Thyroid gland (tissue), 4 donors: ENCODE measurements at places on chromosomes 12 and 14. TPM values are rescaled to one million over a fixed set of nuclear protein-coding genes. Genes with fewer than 3 reads are reported as not detected.

DNA sequence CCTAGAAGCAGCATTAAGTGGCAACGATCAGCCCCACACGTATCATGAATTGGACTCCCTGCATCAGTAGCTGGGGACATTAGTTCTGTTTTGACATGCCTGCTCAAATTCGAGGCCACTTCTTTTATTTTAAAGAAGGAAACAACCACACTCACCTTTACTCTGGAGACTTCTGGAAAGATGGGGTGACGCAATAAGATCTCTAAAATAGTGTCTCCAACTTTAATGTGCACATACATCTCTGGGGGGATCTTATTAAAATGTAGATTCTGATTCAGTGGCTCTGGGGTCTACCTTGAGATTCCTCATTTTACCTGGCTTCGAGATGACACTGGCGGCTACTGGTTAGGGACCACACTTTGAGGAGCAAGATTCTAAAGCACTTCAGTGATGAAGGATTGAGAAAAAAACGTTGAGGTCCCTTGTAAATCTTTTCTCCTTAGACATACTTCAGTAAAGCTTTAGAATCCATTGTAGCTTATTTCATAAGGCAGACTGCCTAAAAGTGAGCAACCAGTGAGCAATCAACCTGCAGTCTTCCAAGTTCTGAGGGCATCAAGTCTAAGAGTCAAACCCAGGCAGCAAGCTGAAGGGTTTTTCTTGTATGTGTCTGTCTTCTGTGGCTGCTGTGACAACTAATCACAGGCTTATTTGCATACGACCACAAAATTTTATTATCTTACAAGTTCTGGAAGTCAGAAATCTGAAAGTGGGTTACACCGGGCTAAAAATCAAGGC lies 718.6 kb upstream of the TBX3 start:
- no peak overlapping the region for H3K27ac ChIP-seq
- no peak for DNase-seq
- no peaks in the 10 kb centered on the region for H3K4me1 ChIP-seq
- no peaks in the 10 kb centered on the region for H3K36me3 ChIP-seq

DNA sequence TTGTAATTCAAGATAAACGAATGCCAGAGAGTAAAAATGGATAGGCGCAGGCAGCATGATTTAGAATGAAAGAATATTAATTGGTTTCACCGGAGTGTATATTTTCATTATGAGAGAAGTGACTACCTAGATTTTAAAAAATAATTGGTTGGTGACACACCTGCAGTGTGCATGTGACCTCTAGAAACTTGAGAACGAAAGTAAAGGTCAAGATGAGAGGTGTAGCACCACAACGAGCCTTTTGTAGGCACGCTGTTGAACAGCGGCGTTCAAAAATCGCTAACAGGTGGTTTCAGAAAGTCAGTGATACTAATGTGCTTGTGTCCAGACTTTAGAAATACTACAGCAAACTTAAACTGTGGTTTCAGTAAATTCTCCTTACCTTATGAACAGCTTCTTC lies 123.8 kb downstream of the NPAS3 start:
- no peaks in the 10 kb centered on the region for H3K27me3 ChIP-seq
- no peaks in the 10 kb centered on the region for H3K36me3 ChIP-seq
- DNase-seq: peak; percentile 20
- no peak overlapping the region for H3K27ac ChIP-seq
- H3K4me3 ChIP-seq: no peak overlapping the region

- H3K4me1 ChIP-seq: no peaks in the 10 kb centered on the region
- no peak overlapping the region for H3K4me3 ChIP-seq
These were observed 57.2 kb upstream of the AEBP2 start for GRCh38 chr12:19382111-19382526.

GRCh38 chr12:90794212-90794611 lies 160.8 kb downstream of the CCER1 start:
- H3K27ac ChIP-seq: no peak overlapping the region
- no peaks in the 10 kb centered on the region for H3K27me3 ChIP-seq
- H3K4me1 ChIP-seq: no peaks in the 10 kb centered on the region
- no peaks in the 10 kb centered on the region for H3K36me3 ChIP-seq
- no peak overlapping the region for H3K4me3 ChIP-seq
- no peak for DNase-seq

The MAP3K9 gene
- total RNA-seq: 9.8 TPM

- H3K4me3 ChIP-seq: no peak overlapping the region
- H3K27ac ChIP-seq: peak overlapping the region; percentile 32
- peaks cover 37% of the 10 kb centered on the region for H3K4me1 ChIP-seq
- peak; percentile 76 for DNase-seq
- no peaks in the 10 kb centered on the region for H3K36me3 ChIP-seq
These were observed 2.9 kb upstream of the TSFM start for GRCh38 chr12:57779736-57780135.

The CLEC4D gene
- not detected for total RNA-seq

- DNase-seq: peak; percentile 43
- H3K4me1 ChIP-seq: peaks cover 45% of the 10 kb centered on the region
- H3K4me3 ChIP-seq: no peak overlapping the region
- no peaks in the 10 kb centered on the region for H3K36me3 ChIP-seq
These were observed 1.5 kb downstream of the COL2A1 start for GRCh38 chr12:48002773-48003218.

The NGB gene
- total RNA-seq: not detected

The DTX1 gene
- 11.5 TPM for total RNA-seq

DNA sequence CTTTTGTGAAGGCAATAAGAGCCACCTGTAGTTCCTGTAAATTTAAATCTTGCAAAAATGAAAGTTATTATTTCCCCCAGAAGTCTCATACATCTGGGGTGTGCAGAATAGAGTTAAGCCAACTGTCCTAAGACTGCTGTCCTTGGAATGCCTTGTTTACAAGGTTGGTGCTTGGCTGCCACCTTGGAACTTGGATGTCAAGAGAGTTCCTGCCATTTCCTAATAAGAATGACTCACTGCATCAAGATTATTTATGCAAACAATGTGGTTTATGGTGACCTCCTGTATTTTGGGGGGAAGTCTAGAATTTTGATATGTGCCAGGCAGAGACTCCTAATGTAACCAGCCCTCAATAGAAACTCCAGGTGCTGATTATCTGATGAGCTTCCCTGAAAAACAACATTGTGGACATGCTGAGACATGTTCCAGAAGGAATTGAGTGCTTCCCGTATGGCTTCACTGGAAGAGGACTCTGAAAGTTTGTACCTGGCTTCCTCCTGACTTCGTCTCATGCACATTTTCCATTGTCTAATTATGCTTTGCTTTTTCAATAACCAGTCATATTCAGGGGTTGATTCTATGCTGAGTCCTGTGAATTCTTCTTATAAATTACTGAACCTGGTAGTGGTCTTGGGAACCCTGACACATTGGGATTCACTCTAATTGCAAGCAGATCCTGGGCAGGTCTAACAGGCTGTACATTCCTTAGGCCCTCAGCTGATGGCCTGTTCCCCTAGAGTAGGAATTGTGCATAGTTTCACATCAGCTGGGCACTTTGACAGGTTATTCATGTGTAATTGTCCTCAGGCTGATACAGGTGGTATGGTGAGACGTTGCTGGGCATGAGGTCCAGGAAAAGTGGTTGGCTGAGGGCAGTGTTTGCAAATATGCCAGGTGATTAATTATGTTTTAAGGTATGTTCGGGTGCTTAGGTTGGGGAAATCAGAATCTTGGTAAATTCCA lies 1370.7 kb upstream of the TMEM132C start:
- DNase-seq: no peak
- H3K4me1 ChIP-seq: no peaks in the 10 kb centered on the region
- no peaks in the 10 kb centered on the region for H3K36me3 ChIP-seq
- no peak overlapping the region for H3K27ac ChIP-seq
- no peak overlapping the region for H3K4me3 ChIP-seq

The PLA2G1B gene
- not detected for total RNA-seq

The MYH7 gene
- total RNA-seq: 0.27 TPM

DNA sequence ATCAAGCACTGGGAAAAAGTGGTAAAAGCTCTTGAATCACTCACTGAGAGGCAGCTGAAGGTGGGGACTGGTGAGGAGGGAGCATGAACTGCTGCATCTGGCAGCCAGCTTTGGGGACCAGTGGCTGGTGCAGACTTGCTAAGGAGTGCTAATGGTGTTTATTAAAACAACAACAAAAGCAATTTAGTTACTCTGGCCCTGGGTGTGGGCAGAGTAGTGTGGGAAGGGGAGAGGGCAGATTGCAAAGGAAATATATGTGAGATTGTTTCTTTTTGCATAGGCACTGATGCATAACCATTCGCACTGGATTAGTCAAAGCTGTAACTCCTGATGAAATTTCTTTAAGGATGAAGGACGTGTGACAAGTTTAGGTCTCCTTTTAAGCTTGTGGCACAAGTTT lies 8.1 kb downstream of the TXNRD1 start:
- no peaks in the 10 kb centered on the region for H3K36me3 ChIP-seq
- no peak overlapping the region for H3K27ac ChIP-seq
- DNase-seq: peak; percentile 32
- H3K27me3 ChIP-seq: no peaks in the 10 kb centered on the region
- H3K4me3 ChIP-seq: no peak overlapping the region

The EMP1 gene
- total RNA-seq: 634 TPM

The ETFRF1 gene
- 74.4 TPM for total RNA-seq

GRCh38 chr14:58555647-58556046 lies 82.1 kb upstream of the DACT1 start:
- H3K36me3 ChIP-seq: no peaks in the 10 kb centered on the region
- no peaks in the 10 kb centered on the region for H3K27me3 ChIP-seq
- H3K4me3 ChIP-seq: no peak overlapping the region
- DNase-seq: no peak
- H3K27ac ChIP-seq: no peak overlapping the region
- H3K4me1 ChIP-seq: no peaks in the 10 kb centered on the region

GRCh38 chr12:52872644-52873389 lies 24.0 kb upstream of the KRT78 start:
- DNase-seq: no peak
- H3K4me1 ChIP-seq: peaks cover 56% of the 10 kb centered on the region
- H3K27me3 ChIP-seq: no peaks in the 10 kb centered on the region
- H3K4me3 ChIP-seq: no peak overlapping the region

The SCNN1A gene
- total RNA-seq: 229 TPM

The OR6C1 gene
- not detected for total RNA-seq

The TROAP gene
- total RNA-seq: 2.6 TPM

- no peaks in the 10 kb centered on the region for H3K4me1 ChIP-seq
- H3K27me3 ChIP-seq: no peaks in the 10 kb centered on the region
- DNase-seq: no peak
- H3K36me3 ChIP-seq: no peaks in the 10 kb centered on the region
These were observed 6.0 kb upstream of the VAMP1 start for GRCh38 chr12:6476489-6476888.

The MYF5 gene
- total RNA-seq: not detected

DNA sequence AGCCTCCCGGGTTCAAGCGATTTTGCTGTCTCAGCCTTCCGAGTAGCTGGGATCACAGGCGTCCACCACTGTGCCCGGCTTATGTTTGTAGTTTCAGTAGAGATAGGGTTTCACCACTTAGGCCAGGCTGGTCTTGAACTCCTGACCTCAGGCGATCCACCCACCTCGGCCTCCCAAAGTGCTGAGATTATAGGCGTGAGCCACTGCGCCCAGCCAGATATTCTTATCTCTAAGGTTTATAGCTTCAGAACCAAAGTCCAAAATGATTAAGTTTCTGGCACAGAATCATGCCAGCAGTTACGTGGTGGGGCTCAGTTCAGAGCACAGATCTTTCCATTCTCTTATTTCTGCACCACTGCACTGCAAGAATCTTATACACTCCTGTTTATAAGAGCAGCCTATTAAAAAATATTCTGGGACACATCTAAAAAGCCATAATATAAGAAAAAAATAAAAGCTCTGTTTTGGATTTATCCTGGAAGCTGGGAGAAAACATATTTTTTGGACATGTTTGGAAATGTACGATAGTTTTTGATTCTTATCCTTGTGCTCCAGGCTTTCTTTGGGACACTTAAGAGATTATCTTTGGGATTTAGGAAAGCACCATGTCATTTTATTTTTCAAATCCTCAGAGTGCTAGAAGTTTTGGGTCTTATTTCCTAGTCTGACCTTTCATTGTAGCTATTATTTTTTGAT lies 129.6 kb downstream of the LMNTD1 start:
- peak; percentile 10 for DNase-seq
- H3K36me3 ChIP-seq: no peaks in the 10 kb centered on the region
- H3K4me3 ChIP-seq: no peak overlapping the region
- H3K27ac ChIP-seq: peak overlapping the region; percentile 25
- H3K27me3 ChIP-seq: no peaks in the 10 kb centered on the region

The RIMBP2 gene
- total RNA-seq: 0.11 TPM

The BATF gene
- total RNA-seq: 4.9 TPM

The LHX5 gene
- total RNA-seq: not detected

DNA sequence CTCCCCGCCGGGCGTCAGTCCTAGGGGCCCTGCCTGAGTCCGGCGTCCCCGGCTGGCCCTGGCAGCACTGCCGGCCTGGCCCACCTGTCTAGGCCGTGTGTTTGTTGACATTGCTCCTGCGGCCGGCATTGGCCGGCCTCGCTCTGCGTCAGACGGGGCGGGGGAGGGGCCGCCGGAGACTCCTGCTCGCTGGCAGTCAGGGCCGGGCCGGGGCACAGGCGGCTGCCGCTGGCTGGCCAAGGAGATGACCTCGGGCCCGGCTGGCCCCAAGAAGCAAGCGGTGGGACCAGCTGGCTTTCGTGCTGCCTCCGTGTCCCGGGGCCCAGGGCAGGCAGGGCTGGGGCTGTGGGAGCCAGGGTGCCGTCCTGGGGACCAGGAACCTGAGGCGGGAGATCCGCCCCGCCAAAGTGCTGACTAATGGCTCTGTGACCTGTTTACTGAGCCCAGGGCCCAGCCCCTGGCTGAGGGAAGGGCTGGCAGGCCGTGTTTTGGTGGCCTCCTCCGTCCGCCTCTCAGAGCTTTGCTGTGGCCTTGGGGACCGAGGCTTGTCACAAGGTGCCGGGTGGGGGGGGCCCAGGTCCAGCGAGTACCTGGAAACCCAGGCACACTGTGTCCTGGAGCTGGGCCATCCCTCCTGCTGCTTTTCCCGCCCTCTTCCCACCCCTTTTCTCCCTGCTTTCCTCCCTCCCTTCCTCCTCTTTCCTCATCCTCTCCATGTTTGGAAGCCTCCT lies 1.8 kb downstream of the ULK1 start:
- no peaks in the 10 kb centered on the region for H3K27me3 ChIP-seq
- peak; percentile 97 for DNase-seq
- peaks cover 6% of the 10 kb centered on the region for H3K36me3 ChIP-seq
- H3K4me1 ChIP-seq: peaks cover 16% of the 10 kb centered on the region
- peak overlapping the region; percentile 98 for H3K27ac ChIP-seq
